ENCODE measurements at places on chromosomes 3 and 15.

GRCh38 chr3:54647721-54648120, 280.1 kb downstream of the LRTM1 start:
- no peak for DNase-seq

DNA sequence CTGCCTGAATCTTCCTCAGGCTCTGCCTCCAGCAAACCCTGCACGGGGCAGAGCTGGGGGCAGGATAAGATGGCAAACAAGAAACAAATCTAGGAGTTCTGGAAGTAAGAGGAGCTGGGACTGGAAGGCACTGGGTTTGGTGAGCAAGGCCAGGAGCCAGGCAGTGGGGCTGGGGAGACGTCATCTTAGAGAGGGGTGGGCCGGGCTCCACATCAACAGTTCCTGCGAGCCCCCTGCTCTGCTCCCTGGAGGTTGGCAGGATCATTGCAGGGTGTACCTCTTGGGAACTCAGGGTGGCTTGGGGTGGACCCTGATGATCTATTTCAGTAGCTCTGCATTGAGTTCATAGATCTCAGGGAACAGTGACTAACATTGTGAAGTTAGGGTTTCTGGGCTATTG, 87.3 kb upstream of the PRR23E start:
- no peak for DNase-seq

DNA sequence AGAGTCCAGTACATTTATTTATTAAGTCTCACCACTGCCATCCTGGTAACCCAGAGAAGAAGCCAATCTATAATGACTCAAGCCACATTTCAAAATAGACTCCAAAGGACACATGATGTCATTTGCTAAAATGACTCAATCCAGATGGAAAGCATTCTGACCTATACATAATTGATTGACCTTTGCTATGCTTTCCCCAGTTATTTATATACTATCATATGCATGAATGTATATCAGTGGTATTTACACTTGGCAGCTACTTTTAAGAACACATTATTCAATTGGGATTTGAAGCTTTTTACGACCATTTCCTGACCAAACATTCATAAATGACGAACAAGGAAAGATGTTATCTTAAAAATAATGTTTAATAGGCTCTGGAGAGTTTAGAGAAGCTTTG, 297.2 kb downstream of the FHIT start:
- DNase-seq, result no peak

GRCh38 chr3:197305854-197306253, 7.4 kb upstream of the DLG1 start:
- DNase-seq, result no peak

DNA sequence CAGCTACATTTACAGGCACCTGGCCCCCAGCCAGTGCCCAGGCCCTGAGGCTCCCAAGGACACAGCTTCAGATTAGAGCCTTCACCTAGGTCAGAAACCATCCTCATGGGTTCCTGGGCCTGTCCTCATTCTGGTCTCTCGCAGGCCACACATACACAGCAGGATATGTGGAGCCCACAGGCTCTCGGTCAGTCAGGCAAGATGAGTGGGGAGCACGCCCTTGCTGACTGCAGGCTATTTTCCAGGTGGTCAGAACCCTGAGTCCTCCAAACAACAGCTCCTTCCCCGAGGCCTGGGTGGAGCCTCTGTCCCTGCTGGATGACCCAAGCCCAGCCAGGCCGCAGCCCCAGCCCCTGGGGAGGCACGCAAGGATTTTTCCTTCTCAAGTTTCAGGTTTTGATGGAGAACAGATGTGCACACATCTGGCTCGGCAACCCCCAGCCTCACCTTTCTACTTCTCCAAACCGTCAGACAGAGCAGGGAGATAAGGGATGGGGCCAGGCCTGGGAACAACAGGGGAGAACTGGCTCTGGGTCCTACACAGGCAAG, 1.6 kb downstream of the STRA6 start:
- no peak for DNase-seq

- DNase-seq, result no peak
These were observed 942.0 kb downstream of the SQOR start for GRCh38 chr15:46576646-46577395.

DNA sequence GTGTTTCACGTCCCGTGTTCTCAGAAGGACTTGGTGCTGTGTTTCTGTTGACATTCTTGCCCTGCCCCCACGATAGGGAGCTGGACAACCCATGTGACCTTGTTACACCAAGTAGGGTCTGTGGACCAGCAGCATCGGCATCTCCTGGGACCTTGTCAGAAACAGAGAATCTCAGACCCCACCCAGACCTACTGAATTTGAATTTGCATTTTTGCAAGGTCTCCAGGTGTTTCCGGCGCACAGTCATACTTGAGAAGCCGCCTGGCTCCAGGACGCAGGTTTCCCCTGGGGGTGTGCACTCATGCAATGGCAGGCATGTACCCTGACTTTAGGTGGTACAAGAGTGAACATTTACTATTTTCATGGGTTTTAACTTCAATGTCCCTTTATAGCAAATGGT, 117.9 kb downstream of the TLE3 start:
- DNase-seq, result no peak

- DNase-seq, result no peak
These were observed 4.5 kb upstream of the MNS1 start for GRCh38 chr15:56469483-56469882.

- DNase-seq, result no peak
These were observed 31.0 kb downstream of the MITF start for GRCh38 chr3:69770219-69770618.

GRCh38 chr3:127072971-127073783, 90.3 kb downstream of the PLXNA1 start:
- DNase-seq, result no peak

DNA sequence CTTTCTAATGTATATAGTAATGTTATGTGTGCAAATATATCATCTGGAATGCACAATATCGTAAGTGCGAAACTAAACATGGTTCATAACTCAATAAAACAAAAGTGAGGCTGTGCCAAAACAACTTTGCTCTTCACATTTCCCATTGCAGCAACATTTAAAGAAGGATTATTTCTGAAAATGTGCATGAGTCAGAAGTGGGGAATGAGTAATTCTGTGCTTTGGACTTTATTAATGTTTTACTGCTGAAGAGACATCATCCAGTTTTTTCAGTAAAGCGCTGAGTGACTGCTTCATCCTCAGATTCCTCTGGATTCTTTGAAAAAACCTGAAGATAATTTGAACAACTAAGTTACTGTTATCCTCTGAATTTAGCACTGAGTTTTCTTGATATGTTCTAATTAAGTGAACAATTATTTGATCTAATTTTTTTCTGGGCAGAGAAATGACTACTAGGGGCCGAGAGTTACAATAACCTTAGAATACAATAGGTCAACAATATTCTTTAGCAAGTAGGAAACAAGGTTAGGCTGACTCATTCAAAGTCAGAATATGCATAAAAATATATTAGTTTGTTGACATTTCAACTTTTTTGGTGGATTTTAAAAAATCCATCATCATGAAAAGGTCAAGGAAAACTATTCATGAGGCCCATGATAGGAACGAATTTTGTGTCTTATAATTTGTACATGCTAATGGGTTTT, 20.0 kb upstream of the PLCL2 start:
- no peak for DNase-seq

- no peak for DNase-seq
These were observed 710 bp downstream of the TJP1 start for GRCh38 chr15:29821416-29822099.

DNA sequence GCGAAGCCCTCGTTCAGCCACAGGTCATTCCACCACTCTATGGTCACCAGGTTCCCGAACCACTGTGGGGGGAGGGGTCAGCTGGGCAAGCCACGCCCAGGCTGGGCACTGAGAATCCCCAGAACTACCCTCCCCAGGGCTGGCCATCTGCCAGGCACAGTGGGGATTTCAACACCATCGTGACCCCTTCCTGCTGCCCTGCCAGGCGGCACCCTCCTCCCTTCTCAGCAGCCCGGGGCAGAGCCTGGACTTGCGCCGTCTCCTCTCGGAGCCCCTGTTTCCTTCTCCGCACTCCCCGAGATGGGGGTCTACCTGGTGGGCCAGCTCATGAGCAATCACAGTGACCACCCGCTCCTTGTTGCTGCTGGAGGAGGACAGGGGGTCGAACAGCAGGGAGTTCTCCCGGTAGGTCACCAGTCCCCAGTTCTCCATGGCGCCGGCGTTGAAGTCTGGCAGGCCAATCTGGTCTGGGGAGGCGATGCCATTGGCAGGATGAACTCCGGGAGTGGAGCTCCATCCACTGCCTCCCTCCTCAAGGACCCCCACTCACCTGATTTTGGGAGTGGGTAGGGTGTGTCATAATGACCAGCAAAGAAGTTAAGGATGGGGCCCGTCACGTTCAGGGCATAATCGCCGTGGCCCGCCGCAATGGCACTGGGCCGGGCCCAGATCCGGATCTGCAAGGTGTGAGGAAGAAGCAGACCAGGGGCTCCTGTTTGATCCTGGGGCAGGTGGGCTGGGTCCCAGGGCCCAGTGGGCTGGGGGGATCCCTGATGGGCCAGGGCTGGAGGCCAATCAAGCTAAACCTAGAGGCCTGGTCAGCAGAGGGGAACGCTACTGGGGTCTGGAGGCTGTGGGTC, 10.5 kb downstream of the ANPEP start:
- no peak for DNase-seq

DNA sequence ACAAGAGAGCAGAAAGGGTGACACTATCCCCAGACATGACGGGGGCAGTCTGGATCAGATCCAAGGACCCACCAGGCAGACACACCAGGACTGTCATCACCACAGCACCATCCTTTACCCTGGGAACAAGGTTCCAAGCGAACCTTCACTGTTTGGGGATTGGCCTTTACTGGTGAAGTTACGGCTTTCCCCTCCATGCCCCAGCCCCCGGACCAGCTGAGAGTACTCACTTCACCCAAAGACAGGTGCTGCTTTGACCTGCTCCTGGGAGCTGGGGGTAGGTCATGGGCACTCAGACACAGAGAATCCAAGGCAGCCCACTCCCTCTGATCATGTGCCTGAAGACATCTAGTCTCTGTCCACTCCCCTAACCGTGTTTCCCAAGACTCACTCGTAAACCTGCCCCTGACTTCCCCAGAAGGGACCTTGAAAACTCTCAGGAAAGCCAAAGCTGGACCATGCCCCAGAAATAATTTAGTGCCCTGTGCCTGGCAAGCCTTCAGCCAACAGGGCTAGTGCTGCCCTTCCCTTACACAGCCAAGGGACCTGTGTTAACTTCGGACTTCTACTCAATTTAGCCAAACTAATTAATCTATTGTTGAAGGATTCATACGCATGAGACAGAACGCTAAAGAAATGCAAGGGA, 2.8 kb downstream of the RRP9 start:
- no peak for DNase-seq

- no peak for DNase-seq
These were observed 181.5 kb upstream of the ICE2 start for GRCh38 chr15:60660290-60661051.

DNA sequence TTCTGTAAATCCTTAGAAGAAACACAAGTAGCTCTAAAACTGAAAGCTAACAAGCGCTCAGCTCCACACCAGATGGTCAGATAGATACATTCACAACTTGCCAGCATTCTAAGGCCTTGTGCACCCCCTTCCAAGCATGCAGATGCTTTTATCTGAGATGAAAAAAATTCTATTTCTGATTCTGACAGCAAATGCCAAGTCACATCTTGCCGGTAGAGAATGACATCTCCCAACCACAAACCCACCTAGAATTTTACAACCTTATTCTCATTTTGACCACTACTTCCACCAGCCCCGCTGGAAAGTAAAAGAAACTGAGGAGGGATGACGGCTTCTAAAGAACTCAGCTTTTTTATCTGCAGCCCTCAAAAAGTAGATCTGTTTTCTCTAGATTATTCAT, 57.7 kb downstream of the SUMF1 start:
- DNase-seq, result no peak

GRCh38 chr3:123112232-123112631, 45.4 kb downstream of the PDIA5 start:
- no peak for DNase-seq

DNA sequence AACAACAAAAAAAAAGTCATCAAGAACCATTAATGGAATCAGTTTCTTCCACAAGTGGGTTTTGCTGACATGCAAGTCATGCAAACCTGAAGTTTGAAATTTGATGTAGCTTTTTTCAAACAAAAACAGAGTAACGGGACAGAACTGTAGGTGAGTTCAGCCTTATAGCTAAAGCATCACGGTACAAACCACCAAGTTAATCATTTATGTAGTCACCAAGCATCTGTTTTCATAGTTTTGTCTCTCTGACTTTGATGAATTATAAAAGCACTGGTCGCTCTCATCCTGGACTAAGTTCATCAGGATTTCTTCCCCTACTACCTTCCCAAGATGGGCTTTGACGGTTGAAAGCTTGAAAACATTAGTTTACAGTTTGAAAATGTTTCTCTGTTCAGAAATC, 117.0 kb upstream of the SAMMSON start:
- DNase-seq, result no peak

GRCh38 chr3:125160606-125161371, 51.8 kb downstream of the SLC12A8 start:
- DNase-seq, result no peak

DNA sequence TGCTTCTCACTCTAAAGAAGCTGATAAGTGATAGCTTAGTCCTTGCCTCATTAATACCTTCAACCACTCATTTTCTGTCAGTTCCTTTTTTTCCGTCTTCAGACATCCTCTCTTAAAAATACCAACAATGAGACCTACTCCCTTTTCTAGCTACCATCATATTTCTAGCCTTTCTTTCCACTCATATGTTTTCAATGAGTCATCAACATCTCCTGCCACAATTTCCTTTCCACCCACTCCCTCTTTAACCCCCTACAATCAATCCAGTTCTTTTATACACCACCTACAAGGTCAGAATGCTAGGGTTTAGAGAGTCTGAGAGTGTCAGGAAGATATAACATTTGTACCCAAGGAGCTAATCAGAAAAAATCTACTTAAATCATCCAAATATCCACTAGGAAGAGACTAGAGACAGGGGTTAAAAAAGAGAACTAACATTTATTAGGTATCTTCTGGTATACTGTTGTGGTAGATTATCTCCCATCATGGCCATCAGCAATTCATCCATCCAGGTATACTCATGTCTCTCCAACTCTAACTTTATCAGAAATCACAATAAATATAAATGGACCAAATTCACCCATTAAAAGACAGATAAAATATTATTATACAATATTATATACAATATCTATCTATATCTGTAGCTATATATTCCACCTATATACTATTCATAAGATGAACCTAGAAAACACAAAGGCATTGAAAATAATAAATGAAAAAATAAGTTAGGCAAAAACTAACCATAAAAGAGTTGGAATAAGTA, 42.5 kb downstream of the MYLK start:
- no peak for DNase-seq

DNA sequence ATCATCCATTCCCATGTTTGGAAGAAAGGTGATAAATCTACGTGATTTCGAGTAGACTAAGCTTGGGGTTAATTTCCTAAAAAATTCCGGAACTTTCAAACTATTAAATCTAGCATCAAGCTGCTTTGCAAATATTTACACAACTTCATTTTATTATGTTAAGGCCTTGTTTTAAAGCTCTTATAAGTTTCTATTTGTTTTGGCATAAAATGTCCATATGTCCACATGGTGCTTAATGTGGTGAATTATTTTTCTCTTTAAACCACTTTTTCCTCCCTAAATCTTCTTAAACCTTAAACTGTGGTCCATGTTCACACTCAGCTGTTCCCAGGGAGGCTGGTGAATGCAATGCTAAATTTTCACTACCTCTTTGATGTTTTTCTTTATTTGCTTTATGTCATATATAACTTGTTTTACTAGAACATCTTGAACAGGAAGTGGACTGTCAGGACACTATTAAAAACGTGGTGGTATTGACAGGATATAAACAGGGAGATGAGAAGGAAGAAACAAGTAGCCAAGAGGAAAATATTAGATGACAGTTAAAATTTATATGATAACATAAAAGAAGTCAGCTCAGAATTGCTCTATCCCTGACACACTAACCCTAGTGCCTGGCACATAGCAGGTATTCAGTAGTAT, 72.5 kb upstream of the AGTR1 start:
- no peak for DNase-seq

Measured in T-helper 2 cell (primary cell).